ENCODE measurements at places on chromosomes 1 and 21. TPM values are rescaled to one million over a fixed set of nuclear protein-coding genes. Genes with fewer than 3 reads are reported as not detected.

The CFHR4 gene
- total RNA-seq: not detected

The CACNA1S gene
- not detected for total RNA-seq

The AGT gene
- not detected for total RNA-seq

The FCN3 gene
- not detected for total RNA-seq

- no peak for DNase-seq
Measured at GRCh38 chr1:40075266-40075665, 21.8 kb downstream of the PPT1 start.

DNA sequence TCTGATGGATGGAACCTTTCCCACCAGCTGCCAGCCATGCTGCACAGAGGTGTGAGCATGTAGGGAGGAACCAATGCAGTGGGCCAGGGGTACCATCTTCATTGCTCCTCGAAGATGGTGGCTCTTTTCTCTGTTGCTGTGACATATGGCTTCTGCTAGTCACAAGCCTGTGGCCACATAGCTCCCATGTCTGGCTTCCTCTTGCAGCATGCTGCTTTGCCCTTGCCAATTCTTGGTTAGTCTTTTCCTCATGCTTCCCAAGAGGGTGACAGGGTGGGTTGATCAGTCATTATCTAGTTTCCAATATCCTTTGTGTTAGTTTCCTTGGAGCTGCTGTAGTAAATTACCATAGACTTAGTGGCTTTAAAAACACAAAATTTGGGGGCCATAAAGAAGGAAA lies 123.4 kb downstream of the ETS2 start:
- DNase-seq: no peak

The ANKRD65 gene
- total RNA-seq: not detected
